ENCODE measurements at places on chromosomes 6 and 20.

DNA sequence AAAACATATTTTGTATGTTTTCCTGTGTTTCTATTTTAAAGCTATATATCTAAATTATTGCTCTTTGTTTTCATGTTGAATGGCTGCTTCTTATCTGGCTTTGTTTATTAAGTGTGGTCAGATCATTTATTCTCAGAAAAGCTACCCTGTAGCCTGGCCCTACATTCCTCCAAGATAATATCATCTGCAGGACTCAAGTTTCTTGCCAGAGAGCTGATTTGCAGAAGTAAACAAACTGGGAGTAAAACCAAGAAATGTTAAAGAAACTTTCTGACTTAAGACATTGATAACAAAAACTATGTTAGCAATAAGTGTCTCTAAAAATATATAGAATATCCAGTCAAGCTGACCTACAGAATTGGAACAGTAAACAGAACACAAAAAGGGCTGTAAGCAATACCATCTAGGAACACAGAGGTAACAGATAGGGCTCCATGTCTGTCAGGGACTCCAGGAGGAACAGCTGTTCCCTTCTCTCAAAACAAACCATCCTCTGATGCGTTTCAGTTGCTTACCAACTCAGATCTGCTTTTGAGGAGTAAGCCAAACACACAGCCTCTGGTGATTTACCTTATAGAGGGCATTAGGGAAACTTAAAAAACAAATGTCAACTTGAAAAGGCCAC is 17.5 kb upstream of the CEP85L start:
- DNase-seq, result no peak

DNA sequence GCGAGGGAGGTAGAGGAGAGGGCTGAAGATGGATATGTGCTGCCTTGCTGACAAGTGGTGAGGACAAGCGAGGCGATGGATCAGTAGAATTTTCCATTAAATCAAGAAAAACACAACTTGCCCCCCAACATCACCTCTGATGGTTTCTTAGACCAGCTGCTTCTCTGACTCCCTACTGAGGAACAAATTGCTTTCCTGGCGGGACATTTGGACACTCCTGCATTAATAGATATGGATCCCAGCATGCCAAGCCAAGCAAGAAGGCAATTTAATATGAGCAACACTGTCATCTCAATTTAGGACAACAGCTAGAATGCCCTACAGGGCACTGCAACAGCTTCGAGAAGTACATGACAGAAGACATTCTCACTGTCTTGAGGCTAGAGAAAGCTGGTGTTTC is 248.4 kb upstream of the AGPAT4 start:
- no peak for DNase-seq

GRCh38 chr6:163789199-163789810 is 374.8 kb downstream of the QKI start:
- no peak for DNase-seq

GRCh38 chr6:125701354-125701668 is 48.1 kb upstream of the HEY2 start:
- DNase-seq, result no peak

DNA sequence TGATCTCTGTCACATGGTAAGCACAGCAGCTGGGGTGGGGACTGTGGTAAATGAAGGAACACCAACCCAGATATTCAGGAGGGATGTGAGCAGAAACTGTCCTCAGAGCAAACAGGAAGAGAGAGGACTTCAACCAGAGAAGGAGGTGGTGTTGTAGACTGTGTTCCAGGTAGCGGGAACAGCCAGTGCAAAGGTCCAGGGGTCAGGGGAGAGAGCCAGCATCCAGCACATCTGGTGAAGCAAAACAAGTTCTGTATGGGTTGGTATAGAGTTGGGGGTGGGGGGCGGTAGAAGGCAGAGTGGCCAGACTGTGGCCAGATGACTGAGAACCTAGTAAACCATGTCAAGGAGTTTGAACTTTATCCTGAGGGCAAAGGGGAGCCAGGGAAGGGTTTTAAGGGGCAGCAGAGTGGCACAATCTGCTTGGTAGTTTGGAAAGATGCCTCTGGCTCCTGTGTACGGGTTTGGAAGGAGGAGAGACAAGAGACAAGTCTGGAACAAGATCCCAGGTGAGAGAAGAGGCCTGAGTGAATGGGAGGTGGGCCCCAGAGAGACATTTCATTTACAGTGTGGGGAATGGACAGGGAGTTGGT is 27.8 kb upstream of the TTPAL start:
- DNase-seq, result no peak

DNA sequence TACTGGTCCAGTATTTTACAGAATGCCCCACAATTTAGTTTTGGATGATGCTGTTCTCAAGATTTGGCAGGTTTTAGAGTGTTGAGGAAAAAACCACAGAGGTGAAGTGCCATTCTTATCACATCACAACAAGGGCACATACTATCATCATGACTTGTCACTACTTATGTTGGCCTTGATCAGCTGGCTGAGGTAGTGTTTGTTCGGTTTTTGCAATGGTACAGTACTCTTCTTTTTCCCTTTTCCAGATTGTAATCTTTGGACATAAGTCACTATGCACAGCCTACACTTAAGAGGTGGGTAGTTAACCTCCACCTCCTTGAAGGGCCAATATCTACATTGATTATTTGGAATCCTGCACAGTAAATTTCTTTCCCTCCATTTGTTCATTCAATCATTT is 8.8 kb downstream of the TENT5A start:
- DNase-seq, result no peak

DNA sequence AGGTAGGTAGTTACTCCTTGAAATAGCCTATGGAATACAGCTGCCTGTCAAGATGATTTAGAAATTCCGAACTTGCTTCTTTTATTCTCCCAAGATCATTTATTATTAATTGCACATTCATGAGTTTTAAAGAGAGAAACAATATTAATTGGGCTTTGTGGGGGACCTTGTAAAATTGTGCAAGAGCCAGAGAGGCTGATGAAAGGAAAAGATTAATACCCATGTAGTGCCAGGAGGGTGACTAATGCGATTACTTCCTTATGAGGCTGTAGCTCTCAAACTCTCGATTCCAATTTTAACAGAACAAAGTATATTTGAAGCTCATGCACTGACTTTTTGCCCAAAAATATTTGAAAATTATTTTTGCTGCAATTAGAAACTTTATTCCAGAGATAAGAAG is 423.8 kb upstream of the ID4 start:
- no peak for DNase-seq

DNA sequence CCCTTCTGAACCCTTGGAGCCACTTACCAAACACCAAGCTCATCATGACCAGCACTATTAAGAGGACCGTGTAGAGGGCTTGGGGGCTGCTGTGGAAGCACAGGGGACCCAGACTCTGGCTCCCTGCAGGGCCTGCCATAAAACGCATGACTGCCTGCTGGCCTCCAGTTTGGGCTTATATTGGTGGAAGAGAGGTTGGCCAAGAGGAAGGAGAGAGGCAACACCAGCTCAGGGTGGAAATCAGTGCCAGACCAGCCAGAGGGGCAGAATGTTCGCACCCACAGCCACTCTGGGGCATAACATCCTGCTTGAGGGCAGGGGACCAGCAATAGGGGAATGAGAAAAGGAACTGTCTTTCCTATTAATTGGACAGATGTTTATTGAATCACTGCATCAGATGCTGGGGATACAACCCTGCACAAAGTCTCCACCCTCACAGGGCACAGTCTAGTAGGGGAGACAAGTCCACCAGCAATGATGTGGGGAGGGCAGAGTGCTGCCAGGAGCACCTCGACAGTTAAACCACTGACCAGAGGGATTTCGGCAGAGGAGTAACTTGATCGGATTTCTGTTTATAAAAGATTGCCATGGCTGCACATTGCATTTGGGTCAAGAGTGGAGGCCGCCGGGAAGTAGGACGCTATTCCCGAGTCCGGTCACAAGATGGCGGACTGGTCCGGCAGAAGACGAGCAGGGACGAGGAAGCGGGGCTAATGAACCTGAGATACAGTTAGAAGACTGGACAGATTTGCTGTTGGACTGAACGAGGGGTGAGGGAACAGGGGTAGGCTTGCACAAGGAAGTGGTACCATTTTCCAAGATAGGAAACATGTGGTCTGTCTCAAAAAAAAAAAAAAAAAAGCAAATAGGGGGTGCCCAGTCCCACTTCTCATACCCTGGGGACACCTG is at the start of gene LY6G5C:
TSS of gene LY6G5C (minus strand) at position 842 of the 909 bp plus-strand sequence. CDS start at position 148, 694 bp downstream.
- DNase-seq, result peak; percentile 32
